ENCODE measurements at places on chromosomes 2 and 18.

GRCh38 chr2:133600266-133600928, 32.1 kb upstream of the NCKAP5 start:
- DNase-seq: no peak

GRCh38 chr2:182072861-182073260, 87.2 kb downstream of the PPP1R1C start:
- no peak for DNase-seq

DNA sequence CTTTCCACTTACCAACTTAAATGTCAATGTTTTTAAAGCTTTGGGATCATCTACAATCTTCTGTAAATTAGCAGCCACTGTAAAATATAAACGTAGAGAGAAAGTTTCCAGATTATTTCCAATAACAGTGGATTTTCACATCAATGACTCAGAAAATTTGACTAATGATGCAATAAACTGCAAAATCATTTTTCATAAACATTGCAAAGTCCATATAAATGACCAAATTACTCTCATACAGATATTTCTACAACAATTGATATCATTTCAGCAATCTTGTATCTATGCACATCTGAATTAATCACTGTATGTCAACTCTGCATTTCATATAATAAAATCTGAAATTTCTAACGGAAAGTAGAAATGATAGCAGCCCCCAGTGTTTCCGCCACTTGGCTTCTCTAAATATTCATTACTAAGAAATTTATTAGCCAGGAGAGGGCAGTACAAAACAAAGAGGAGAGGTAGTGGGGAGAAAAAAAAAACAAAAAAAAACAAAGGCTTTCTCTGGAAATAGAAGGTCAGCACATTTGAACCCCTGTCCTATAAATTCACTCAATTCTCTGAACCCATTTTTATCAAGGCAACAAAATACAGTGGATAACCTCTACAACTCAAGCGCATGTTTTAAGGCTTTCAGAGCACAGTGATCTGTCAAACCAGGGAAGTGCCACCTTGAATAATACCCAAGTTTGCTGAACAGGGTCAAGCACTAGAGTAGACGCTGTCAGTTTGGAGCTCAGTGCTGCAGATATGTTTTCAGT, 282.6 kb downstream of the STK39 start:
- DNase-seq: no peak

- DNase-seq: no peak
These were observed 250.5 kb upstream of the MYT1L start for GRCh38 chr2:2581331-2582159.

GRCh38 chr2:194062401-194062800, 1594.6 kb upstream of the SLC39A10 start:
- DNase-seq: no peak

- no peak for DNase-seq
These were observed 107.8 kb downstream of the CACNB4 start for GRCh38 chr2:151991010-151991409.

DNA sequence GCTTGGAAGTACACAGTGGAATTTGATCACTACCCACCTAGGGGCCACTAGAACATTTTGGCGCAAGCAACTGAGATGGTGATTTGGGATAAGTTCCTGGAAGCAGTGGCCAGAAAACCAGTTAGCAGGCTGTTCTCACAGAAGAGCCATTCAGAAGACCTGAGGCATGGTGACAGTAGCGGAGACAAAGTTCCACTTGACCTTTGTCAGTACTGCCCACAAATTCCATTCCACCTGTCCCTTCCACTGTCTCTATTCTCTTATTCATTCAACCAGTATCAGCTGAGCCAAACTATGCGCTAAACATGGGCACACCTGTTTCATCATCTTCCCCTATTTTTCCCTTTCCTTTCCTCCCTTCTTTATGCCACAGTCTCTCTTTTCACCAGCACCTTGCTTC, 59.2 kb upstream of the PPP1CB start:
- no peak for DNase-seq

DNA sequence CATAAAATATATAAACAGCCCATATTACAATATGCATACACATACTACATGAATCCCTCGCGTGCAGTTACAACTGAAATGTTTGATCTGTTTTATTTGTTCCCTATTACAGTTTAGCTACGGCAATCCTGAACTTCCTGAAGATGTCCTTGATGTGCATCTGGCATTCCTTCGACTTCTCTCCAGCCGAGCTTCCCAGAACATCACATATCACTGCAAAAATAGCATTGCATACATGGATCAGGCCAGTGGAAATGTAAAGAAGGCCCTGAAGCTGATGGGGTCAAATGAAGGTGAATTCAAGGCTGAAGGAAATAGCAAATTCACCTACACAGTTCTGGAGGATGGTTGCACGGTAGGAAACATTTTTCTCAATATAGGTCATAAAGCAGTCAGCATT, 36.4 kb downstream of the COL3A1 start:
- no peak for DNase-seq

DNA sequence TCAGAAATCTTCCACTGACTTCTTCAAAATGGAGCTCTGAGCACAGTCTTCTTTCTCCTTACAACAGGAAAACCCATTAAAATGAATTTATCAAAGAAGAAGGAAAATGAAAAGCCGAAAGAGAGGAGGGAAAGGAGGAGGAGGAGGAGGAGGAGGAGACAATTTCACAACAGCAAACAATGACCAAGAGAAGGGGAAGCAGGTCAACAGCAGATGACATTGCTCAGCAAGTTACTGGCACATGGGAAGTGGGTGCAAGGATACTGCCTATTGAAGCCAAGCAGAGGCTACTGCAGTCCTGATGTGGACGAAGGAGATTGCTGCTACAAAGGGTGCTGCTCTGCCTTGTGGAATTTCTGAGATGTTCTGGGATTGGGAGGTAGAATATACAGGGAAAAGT, 268.2 kb upstream of the FBXO11 start:
- DNase-seq: no peak

- DNase-seq: no peak
These were observed 175.0 kb downstream of the MIB1 start for GRCh38 chr18:21915546-21915945.

- no peak for DNase-seq
These were observed 12.1 kb downstream of the PXDN start for GRCh38 chr2:1731963-1732768.

DNA sequence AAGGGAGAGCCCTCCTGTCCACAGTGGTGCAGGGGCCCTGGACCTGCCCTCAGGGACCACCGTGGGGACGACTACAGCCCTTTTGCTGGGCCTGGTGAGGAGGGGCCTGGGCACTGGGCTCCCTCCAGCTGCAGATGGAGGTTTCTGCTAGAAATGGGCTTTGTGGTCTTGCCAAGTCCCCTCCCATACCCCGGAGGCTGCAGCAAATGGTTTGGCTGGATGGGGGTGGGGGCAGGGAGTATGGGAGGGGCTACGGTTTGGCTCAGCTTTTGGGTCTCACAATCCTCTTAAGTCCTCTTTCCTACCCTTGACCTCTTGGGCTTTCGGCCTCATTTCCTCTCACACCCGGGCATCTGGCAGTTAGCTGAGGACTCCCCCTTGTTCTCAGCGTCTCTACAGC, 21.7 kb downstream of the TET3 start:
- DNase-seq: no peak

GRCh38 chr2:58633613-58634365, 392.7 kb upstream of the FANCL start:
- DNase-seq: no peak

DNA sequence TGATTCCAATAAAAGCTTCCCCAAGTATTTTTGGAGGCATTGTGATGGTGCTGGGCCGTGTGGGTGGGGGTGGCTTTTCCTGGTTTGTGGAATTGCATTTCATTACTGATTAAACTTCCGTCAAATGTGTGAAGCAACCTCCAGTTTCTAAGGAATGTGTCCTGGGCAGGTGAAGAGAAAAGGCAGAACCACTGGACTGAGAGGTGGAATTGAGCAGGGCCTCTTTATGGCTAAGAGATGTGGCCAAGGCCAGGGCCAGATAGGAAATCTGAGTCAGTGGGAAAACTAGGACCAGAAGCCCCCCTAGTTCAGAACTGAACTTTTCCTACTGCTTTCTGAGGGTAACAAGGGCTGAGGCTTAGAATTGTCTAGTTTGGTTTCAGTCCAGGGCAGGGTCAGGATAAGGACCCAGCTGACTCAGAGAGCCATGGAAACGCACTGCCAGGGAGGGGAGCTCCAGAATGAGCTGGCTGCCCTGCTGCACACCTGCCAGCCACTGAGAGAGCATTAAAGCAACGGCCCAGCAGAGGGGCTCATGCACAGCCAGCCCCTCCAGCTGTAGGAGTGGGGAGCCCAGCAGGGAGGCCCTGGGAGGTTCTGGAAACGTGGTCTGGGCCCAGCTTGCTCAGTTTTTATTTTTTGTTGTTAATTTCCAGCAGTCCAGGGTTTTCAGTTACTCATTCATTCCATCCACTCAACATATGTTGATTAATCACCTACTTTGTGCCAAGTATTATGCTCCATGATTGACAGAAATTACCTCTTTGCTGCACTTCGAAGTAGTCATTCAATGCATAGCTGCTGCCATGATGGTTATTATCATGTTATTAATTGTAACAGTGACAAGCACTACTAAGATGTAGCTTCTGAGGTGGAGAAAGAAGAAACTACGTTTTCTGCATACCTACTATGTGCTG, 156.1 kb downstream of the MSH2 start:
- no peak for DNase-seq

DNA sequence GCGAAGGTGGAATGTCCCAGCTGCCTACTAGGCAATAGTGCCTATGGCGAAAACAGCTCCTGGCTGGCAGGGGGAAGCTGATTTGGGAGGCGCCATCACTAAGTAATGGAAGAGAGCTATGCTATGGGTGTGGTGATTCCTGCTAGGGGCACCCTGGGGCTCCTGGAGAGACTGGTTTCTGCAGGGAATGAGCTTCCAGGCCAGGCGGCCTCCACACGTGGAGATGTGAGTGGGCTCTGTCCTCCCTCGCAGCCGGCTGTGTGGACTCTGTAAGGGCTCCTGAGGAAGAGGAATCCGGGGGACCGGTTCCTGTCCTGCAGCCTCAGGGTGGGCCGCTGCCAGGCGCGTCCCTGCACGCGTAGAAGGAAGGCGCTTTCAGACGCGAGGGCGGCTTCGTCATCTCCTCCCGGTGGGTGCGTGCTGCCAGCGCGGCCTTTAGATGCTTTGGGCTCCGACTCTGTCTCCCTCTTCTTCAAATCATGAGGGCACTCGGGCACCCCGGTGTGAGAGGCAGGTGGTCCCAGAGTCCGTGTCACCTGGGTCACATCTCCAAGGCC, 55.5 kb upstream of the ANKRD62 start:
- no peak for DNase-seq

- DNase-seq: no peak
These were observed 630.8 kb upstream of the PIK3C3 start for GRCh38 chr18:41324020-41324791.

DNA sequence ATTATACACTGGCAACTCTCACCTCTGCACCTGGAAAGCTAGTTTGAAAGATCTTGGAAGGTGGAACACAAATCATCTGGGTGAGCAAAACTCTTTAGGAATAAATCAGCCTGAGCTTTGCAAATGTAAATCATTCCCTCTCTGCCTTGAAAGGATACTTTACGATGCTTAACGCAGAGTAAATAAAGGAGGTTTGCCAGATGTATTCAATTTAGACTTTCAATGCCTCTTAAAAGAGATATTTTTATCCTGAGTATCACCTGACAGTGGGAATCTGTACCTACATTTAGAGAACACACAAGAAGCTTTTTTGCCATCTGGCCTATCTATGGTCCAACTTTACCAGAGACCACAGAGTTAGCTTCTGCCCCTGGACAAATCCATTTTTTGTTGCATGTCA, 983.2 kb upstream of the CDH2 start:
- DNase-seq: no peak

- no peak for DNase-seq
These were observed 2.9 kb downstream of the NEDD4L start for GRCh38 chr18:58046794-58047555.

- DNase-seq: no peak
These were observed 1156.3 kb upstream of the CRIM1 start for GRCh38 chr2:35199298-35199697.

GRCh38 chr2:204544961-204545860, at the start of gene PARD3B:
Gene PARD3B (plus strand): TSS chr2:204545475. CDS start chr2:204546000, 525 bp downstream.
- no peak for DNase-seq
